ENCODE measurements at places on chromosomes 11 and 22. TPM values are rescaled to one million over a fixed set of nuclear protein-coding genes. Genes with fewer than 3 reads are reported as not detected.
A peak's percentile ranks its signal among the peaks of the same experiment; 100 is the strongest.

- DNase-seq: no peak
These were observed 107.8 kb downstream of the FAR1 start for GRCh38 chr11:13776134-13776815.

DNA sequence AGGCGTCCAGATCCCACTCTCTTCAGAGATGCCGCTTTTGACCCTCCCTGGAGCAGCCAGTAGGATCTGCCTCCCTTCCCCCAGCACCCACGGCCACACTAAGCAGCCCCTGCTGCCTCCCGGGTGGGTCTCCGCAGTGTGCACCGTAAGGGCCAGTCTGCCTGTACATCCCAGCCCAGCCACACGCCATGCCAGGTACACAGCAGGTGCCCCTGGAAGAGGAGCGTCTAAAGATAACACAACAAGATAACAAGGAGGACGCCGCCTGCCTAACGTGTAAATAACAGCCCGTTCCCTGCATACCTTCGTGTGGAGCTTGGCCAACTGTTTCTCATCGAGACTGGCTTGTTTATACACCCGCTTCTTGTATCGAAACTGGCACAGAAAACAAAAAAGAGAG lies 139.4 kb downstream of the SHANK2 start:
- DNase-seq: no peak

Gene MISFA
- 1.3 TPM for polyA plus RNA-seq

- DNase-seq: no peak
These were observed 1342.7 kb upstream of the TENM4 start for GRCh38 chr11:80783561-80783960.

- DNase-seq: no peak
These were observed 122.0 kb downstream of the VPREB1 start for GRCh38 chr22:22366537-22366936.

DNA sequence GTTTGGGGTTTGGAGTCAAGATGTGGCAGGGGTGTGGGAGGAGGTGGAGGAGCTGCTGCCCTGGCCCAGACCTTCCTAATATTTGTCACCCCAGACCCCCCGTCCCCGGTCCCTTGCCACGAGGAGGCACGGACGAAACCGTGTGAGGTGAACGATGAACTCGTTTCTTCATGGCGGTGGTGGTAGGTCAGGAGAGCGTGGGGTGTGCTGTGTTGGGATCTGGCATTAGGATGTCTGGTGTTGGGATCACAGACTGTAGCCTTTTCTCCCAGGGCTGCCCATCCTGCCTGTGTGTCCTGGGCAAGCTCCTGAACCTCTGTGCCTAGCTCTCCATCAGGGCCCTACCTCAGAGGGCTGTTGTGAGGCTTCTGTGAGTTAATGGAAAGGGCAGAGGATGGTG lies 8.4 kb downstream of the MAPK8IP2 start:
- no peak for DNase-seq

DNA sequence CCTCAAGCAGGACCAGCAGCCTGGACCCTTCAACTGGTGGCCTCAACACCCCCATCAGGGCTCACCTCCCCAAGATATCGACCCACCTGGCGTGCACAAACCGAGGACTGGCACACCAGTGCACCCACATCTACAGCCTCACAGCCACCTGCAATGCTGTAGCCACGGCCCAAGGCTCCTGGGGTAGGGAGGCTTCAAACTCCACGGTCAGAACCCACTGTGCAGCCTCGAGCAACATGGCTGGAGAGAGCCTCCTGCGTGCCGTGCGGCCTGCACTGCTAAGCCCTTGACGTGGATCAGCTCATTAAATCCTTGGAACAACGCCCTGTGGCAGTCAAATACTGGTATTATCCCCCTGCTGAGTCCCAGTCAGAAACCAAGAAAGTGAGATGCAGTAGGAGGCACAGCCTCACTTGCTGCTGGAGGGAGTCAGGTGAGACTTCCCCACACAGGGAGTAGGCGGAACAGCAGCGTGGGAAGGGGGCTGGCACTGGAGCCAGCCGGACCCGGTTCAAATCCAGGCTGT lies 4.6 kb downstream of the CARD10 start:
- no peak for DNase-seq

DNA sequence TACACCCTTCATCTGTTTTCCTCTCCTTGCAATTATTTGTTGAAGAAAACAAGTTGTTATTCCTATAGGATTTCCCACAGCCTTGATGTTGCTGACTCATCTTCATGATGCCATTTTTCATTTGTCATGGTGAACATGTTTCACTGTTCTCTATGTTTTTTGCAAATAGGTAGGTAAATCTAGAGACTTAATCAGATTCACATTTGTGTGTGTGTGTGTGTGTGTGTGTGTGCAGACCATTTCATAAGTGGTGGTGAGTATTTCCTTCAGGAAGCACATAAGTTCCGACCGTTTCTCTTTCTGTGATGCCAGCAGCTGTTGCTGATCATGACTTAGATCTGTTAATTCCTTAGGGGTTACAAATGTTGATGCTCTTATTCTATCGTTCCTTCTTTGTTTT lies 80.3 kb upstream of the IZUMO1R start:
- no peak for DNase-seq

Gene MRE11
- 8.1 TPM for polyA plus RNA-seq

- no peak for DNase-seq
These were observed 15.0 kb downstream of the SLC43A1 start for GRCh38 chr11:57500515-57500914.

Gene EP300
- polyA plus RNA-seq: 28.4 TPM

Gene TMEM109
- 44.5 TPM for polyA plus RNA-seq

GRCh38 chr22:36301384-36301828 lies 48.5 kb downstream of the APOL1 start:
- DNase-seq: peak; percentile 33

- no peak for DNase-seq
These were observed 7.8 kb upstream of the NOX4 start for GRCh38 chr11:89498845-89499448.

Gene GPR83
- polyA plus RNA-seq: 0.02 TPM

DNA sequence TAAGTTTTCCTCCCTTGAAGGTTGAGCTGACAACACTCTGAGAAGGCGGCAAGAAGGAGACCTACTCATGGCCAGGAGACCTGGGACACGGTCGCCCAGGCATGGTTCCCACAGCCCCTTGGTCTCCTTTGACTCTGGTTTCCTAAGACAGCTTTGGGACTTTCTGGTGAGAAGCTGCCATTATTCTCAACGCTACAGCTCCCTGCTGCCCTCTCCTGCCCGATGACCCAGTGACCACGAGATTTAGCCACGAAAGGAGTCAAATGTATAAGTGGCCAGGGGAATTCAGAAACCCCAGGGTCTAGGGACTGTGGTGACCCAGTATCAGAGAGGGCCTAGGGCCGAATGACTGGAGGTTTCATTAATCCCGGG lies 699 bp upstream of the SDF2L1 start:
- no peak for DNase-seq

GRCh38 chr11:12137005-12137690 lies 26.8 kb downstream of the MICAL2 start:
- no peak for DNase-seq

DNA sequence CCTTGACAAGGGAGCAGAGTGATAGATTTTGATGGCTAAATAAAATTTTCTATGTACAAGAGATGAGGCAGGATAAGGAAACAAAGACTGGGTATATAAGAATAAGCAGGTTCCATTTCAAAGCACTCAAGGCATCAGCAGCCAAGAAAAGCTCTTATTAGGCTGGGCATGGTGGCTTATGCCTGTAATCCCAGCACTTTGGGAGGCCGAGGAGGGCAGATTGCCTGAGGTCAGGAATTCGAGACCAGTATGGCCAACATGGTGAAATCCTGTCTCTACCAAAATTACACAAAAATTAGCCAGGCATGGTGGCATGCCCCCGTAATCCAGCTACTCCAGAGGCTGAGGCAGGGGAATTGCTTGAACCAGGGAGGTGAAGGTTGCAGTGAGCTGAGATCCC lies 563.4 kb upstream of the CCDC179 start:
- DNase-seq: no peak

Gene CRYBA4
- polyA plus RNA-seq: not detected

DNA sequence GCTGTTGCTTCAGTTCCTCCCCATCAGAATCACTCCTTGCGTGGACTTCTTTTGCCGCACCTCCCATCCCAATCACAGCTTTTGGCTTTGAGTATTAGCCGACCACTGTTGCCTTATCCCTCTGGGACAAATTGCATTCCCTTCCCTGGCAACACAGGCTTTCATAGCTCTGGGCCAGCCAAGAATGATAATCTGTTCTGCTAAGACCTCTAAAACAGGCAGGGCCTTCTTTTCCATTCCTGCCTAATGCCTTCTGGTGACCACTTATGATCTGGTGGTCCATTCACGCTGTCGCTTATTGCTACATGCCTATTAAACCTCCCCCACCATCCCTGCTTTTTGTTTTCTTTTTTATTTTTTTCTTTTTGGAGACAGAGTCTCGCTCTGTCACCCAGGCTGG lies 9.6 kb downstream of the SEC14L2 start:
- no peak for DNase-seq

DNA sequence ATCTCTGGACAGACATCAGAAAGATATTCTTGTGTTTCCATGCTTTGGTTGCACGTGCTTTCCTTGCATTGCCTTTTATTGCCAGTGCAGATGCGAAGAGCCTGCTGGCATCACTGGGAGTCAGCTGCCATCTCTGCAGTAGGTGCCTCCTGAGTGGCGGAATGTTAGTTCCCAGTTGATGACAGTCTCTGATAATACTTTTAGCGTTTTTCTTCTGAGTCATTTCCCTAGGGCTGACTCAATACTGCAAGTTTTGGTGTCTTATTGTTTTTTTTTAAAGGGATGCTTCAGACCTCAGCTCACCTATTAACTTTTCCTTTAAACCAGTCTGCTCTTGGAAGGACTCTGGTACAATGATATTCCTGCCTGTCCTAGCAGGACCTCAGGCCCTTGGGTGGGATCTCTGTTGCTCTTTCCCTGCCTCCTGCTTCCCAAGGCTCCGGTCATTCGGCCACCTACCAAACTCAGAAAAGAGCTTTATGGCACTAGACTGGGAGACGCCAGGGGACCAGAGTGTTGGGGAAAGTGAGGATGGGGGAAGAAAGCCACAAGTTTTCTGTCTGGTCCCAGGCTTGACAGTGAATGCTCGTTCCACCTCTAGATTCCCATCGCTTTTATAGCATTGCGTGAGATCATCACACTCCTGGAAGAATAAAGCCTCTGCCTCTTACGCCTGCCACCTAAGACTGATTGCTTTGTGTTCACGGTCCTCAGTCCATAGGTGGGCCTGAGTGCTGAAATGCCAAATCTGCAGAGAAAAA lies 308.7 kb downstream of the DDX10 start:
- DNase-seq: peak; percentile 39

- no peak for DNase-seq
These were observed 29.4 kb upstream of the TTC36 start for GRCh38 chr11:118497831-118498230.

DNA sequence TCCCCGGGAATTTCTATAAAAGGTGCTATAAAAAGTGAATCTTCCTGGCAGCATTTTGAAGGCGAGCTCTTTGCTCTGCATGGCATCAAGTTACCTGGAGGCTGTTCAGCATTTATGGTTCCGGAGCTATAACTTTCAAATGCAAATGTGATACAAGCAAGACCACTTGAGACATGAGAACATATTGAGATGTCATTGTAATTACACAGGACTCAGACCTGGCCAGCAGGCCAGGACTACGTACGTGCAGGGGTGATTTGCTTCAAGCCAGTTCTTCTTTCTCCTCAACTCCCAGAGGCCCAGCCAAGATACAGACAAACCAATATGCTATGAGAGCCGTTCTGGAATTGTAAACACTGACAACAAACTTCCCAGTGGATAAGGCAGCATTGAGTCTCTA lies 227.4 kb upstream of the FAT3 start:
- DNase-seq: no peak

Gene DENND6B
- 2.4 TPM for polyA plus RNA-seq

DNA sequence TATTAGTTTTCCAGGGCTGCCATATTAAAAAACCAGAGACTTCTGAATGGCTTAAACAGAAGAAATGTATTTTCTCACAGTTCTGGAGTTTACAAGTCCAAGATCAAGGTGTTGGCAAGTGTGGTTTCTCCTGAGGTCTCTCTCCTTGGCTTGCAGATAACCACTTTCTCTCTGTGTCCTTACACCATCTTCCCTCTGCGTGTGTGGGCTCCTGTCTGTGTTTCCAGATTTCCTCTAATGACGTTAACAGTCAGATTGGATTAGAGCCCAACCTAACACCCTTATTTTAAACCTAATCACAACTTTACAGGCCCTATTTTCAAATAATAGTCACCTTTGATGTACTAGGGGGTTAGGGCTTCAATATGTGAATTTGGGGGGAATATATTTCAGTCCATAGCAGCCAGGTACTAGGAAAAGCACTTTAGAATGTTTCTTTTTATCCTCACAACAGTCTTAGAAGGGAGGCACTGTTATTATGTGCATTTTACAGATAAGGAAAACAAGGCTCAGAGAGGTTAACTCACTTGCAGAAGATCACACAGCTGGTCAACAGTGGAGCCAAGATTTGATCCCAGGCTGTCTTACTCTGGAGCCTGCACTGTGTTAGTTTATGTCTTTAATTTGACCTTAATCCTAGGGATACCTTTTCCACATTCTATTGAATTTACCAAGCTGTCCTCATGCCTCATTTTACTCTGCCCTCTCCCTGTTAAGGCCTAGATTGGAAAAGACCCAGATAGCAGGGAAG lies 116.4 kb upstream of the CRYBB3 start:
- DNase-seq: no peak

- no peak for DNase-seq
These were observed 304.1 kb upstream of the TENM4 start for GRCh38 chr11:79744941-79745340.

Gene ROBO4
- 0.40 TPM for polyA plus RNA-seq

- no peak for DNase-seq
These were observed 210.5 kb downstream of the CTTN start for GRCh38 chr11:70608568-70609470.

- DNase-seq: no peak
These were observed 73.5 kb downstream of the RASSF10 start for GRCh38 chr11:13082588-13082987.

DNA sequence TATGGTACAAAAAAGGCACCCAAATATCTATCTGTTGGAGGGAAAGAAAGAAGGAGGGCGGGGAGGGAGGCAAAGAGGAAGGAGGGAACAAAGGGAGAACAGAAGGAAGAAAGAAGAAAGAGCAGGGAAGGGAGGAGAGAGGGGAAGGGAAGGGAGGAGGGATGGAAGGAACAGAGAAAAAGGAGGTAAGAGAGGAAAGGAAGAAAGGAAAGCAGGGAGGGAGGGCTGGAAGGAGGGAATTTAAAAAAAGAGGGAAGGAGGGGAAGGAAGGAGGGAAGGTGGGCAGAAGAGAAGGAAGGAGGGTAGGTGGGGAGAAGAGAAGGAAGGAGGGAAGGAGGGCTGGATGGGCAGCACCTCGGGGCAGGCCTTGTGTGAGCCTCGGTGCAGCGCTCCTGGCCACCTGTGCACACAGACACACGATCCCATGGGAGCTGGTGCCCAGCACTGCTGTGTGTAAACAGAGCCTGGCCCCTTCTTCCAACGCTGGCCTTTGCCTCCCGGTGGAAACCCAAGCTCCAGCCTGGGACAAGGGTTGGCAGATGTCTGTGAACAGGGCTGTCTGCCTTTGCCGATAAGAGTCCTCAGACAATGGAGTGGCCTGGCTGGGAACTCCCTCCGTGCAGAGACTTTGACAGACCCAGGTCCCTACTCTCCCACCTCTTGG lies 23.2 kb downstream of the SMIM38 start:
- no peak for DNase-seq

Data from AG04450 (cell line).